ENCODE measurements at places on chromosomes 1 and 21.

- DNase-seq = no peak
Measured at GRCh38 chr1:201545851-201546492, 7.0 kb downstream of the NAV1 start.

DNA sequence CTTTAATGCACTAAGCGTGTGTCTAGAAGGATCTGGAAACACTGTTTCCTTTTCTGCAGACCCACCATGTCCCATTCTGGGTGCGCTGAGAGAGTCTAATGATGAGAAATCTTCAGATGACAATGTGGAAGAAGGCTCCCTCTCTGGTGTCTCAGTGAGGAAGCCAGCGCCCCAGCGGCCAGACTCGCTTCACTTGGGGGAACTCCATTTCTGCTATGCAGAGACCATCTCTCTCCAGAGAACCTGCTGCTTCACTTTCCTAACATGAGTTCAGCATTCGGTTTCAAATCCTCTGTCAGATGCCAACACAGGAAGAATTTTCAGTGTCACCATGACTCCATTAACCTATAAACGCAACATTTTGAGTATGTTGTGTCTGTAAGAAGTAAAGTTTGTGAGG lies 121.8 kb downstream of the SYF2 start:
- no peak for DNase-seq

- DNase-seq = no peak
Measured at GRCh38 chr1:213057264-213058059, 6.4 kb downstream of the RPS6KC1 start.

GRCh38 chr1:37035796-37036666 lies 1.7 kb upstream of the GRIK3 start:
- no peak for DNase-seq

DNA sequence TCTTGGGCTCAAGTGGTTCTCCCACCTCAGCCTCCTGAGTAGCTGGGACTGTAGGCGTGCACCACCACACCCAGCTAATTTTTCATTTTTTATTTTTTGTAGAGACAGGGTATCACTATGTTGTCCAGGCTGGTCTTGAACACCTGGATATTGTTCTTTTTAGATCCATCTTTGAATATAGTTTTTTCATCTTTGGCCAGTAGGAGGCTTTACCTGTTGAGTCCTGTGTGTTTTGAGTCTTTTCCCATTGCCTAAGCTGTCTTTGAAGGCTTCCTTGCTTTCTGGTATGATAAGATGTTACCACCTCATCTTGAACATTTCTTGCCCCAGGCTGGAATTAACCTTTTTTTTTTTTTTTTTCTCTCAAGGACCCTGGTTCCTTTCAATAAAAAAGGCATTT lies 387.8 kb upstream of the RUNX1 start:
- DNase-seq = no peak

GRCh38 chr1:36542962-36543515 lies 60.3 kb upstream of the CSF3R start:
- peak; percentile 44 for DNase-seq

Measured in cardiac septum (tissue), 1 donor.